ENCODE measurements at places on chromosomes 13 and 19. TPM values are rescaled to one million over a fixed set of nuclear protein-coding genes. Genes with fewer than 3 reads are reported as not detected.

CA11 gene
- total RNA-seq, result 5.4 TPM

DCAF15 gene
- 14.4 TPM for total RNA-seq

CASP14 gene
- not detected for total RNA-seq

C19orf81 gene
- not detected for total RNA-seq

AMER2 gene
- total RNA-seq, result 1.4 TPM

FXYD3 gene
- total RNA-seq, result 14.4 TPM

TTYH1 gene
- 21.0 TPM for total RNA-seq

ETV2 gene
- not detected for total RNA-seq

SOX21 gene
- total RNA-seq, result not detected

CCDC70 gene
- total RNA-seq, result not detected

GPR183 gene
- total RNA-seq, result 20.4 TPM

ATCAY gene
- total RNA-seq, result not detected

MBD3L3 gene
- not detected for total RNA-seq

ZNF91 gene
- 63.5 TPM for total RNA-seq

LGALS14 gene
- total RNA-seq, result not detected

MAP3K10 gene
- 12.7 TPM for total RNA-seq

TIMM50 gene
- 56.2 TPM for total RNA-seq

PROSER1 gene
- total RNA-seq, result 22.4 TPM

ZNF665 gene
- 19.6 TPM for total RNA-seq

ZSCAN22 gene
- 4.5 TPM for total RNA-seq

PCDH17 gene
- 9.8 TPM for total RNA-seq

VSTM2B gene
- not detected for total RNA-seq

UQCRFS1 gene
- 14.1 TPM for total RNA-seq

CATSPERD gene
- total RNA-seq, result not detected

RNF6 gene
- total RNA-seq, result 21.2 TPM

ZNF492 gene
- total RNA-seq, result 0.78 TPM
